ENCODE measurements at places on chromosomes 1 and 21.

- no peak for DNase-seq
Measured at GRCh38 chr1:168772428-168773060, 43.5 kb upstream of the DPT start.

GRCh38 chr1:243742819-243743218, 107.2 kb downstream of the AKT3 start:
- no peak for DNase-seq

- no peak for DNase-seq
Measured at GRCh38 chr1:117599286-117600221, 6.3 kb upstream of the TENT5C start.

DNA sequence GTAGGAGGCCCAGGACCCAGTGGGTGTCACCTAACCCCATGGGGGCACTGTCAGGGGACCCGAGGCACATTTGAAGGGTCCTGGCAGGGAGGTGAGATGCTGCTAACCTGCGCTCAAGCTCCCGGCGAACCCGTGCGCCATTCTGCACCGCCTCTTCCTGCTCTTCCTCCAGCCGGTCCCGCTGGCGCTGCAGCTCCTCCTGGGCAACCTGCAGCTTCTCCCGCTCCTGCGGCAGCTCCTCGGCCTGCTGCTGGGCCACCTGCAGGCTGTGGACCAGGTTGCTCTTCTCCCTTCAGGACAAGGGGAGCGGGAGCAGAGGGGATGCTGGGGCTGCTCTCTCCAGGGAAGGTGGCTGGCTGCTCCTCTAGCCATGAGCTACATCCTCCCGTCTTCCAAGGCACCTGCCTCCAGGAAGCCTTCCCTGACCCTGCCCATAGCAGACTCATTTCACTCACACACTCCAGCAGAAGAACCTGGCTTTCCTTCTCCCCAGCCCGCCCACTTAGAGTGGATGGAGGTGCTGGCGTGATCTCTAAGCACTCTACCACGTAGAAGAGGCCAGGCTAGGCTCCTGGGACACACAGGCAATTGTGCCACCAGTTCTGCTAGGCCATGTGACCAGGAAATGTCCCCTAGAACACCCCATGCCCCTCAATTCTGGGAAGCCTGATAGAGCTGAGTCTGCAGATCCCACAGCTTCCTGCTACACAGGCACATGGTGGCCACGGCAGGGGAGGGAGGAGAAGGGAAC, 15.2 kb upstream of the NBPF1 start:
- no peak for DNase-seq

GRCh38 chr21:31991356-31992331, 118.8 kb downstream of the HUNK start:
- DNase-seq: peak; percentile 1

DNA sequence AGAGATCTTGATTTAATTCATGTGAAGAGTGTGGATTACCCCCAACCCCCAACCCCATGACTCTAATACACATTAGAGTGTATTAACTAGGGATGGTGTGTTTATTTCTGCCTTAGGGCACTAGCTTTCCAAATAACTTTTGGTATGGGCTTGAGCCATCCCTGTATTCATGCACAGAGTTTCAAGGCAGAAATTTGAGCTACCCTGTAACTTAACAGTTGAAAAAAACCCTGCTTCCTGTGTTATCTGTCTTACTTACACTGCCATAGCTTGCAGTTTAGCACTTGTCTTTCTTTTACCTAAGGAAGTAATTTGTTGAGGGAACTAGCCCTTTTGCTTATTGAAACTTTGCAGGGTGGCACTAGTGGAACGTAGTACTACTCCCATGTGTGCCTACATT, 6.3 kb downstream of the SRSF11 start:
- no peak for DNase-seq

DNA sequence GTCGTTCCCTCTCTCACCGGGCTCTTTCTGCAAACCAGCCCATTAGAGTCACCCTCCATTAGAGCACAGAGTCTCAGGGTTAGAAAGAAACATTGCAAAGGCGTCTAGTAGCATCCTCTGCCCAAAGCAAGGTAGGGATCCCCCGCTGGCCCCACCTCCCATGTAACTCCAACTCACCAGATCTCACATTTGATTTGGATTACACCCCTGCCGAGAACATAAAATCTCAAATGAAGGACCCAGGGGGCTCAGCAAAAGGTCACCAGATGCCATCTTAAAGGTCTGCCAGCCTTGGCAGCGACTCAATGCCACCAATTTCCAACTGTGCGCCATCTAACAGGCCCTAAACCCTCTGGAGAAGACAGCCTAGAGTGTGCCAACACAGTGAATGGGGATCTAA, 14.1 kb downstream of the C1orf87 start:
- DNase-seq: no peak

GRCh38 chr1:94280541-94280940, 43.2 kb upstream of the ARHGAP29 start:
- no peak for DNase-seq

- no peak for DNase-seq
Measured at GRCh38 chr21:32889596-32889995, 118.0 kb upstream of the PAXBP1 start.

GRCh38 chr1:35564884-35565741, 7.5 kb downstream of the NCDN start:
- DNase-seq: no peak

DNA sequence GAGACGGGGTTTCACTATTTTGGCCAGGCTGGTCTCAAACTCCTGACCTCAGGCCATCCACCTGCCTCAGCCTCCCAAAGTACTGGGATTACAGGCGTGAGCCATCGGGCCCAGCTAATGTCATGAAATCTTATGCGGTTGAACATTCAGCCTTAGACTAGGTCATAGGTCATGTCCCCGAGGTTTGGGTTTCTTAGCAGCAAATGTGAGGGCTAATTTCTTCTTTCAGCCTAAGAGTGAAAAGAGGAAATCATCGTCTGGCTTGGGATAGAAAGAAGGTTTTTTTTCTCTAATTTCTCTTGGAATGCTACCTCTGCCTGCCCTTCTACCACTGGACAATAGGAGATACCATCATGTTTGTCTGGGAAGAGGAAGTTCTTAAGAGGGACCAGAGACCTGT, 18.0 kb upstream of the PIK3CD start:
- DNase-seq: no peak

GRCh38 chr1:181676269-181676668, 193.0 kb downstream of the CACNA1E start:
- DNase-seq: peak; percentile 47

- DNase-seq: no peak
Measured at GRCh38 chr1:56153276-56153675, 426.1 kb downstream of the PLPP3 start.

DNA sequence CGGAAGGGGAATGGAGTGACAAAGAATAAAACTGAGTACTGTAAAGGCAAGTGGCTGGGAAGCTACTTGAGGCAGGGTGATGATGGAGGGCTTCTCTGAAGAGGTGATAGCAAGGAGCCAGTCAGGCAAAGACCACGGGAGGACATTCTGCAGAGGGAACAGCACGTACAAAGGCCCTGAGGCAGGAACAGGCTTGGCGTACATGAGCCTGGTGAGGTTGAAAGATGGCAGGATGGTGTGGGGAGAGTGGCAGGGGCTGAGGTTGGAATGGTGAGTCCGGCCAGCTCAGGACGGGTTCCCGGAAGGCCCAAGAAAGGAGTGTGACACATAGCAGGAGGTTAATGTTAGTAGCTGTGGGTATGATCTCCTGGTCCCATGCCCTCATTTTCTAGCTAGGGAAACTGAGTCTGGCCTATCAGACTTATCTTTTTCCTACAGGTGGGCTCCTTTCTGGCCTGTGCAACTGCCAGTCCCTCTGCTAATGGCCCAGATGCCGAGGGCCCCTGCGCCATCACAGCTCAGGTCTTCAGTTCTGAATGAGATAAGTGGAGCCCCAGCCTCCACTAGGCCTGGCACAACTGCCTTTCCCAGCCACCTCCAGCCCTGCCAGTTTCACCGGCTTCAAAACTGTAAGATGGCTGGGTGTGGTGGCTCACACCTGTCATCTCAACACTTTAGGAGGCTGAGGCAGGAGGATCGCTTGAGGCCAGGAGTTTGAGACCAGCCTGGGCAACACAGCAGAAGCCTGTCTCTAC, 87.0 kb downstream of the VWA5B1 start:
- DNase-seq: no peak

DNA sequence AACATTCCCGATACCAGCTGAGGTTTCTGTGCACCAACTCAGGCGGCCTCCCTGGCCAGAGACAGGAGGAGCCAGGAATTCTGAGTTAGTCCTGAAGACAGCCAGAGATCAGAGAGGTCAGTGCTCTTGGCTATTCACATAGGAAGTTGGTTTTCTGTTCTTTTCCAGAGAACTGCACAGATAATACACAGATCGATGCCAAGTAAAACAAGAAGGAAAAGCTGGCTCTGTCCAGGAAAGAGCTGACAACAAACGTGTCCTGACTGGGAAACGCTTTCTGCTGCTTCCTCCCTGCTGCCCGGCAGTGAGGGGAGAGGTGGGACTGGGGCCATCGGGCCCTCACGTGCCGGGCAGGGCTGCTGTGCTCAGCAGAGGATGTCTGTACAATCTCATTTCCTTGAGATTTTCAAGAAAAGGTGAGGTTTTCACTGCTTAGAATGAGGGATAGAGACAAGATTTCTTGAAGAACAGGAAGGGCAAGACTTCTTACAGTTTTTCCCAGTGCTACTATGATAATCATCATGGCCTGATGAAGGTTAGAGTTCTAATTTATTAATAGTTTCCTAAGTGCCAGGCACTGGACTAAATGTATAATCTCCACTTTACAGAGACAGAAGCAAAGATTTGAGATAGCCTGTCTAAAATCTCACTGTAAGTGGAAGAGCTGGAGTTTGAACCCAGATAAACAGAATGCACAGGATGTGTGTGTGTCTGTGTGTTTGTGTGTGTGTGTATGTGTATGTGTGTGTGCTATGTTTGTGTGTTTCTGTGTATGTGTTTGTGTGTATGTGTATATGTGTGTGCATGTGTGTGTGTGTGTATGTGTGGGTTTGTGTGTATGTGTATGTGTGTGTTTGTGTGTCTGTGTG, 211.0 kb upstream of the RAB4A start:
- DNase-seq: no peak

- no peak for DNase-seq
Measured at GRCh38 chr1:221765527-221765926, 23.6 kb upstream of the DUSP10 start.

DNA sequence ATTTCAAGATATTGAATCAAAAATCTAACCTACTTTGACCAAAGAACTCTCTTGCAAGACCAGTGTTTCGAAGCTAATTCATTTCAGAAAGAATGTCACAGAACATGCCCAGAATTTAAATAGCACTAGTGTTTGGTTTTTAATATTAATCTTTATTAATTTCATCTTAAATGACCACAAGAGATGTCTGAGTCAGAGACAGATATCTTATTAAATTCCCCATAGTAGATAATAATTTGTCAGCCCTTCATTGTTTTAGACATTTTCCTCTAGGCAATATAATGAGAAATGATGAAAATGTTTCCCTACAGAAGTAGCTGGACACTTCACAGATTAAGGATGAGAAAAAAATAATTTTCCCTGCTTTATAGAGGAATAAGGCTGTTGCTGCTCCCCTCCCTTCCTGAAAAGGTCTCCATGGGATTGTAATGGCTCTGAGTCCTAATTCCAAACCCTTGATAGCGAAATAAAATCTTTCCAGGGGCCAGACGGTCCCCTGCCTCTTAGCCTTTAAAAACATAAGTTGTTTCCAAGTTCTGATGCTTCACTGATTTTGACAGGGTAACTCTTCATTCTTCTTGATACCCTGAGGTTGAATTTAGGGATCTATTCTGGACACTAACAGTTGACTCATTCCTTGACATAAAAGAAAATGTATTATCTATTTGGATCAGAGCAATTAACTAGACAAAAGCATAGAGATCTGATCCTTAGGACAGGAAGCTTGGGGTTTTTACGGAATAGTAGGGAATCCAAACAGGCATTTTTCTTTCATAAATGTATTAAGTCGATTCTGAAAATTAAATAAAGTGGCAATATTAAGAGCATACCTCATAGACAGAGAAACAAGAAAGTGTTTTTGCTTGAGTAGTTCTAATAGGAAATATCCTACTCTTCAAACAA, 820.8 kb downstream of the BRINP3 start:
- no peak for DNase-seq

GRCh38 chr1:90074970-90075391, 80.1 kb downstream of the ZNF326 start:
- no peak for DNase-seq

GRCh38 chr21:25328736-25329135, 278.5 kb downstream of the MRPL39 start:
- no peak for DNase-seq

- no peak for DNase-seq
Measured at GRCh38 chr21:38434913-38435533, 63.3 kb downstream of the ERG start.

- DNase-seq: peak; percentile 22
Measured at GRCh38 chr1:226569879-226570547, 21.4 kb downstream of the STUM start.

GRCh38 chr1:92186081-92186480, 31.6 kb upstream of the C1orf146 start:
- DNase-seq: no peak

- no peak for DNase-seq
Measured at GRCh38 chr1:219788091-219788490, 140.3 kb downstream of the SLC30A10 start.

- peak; percentile 22 for DNase-seq
Measured at GRCh38 chr1:41504114-41505035, 19.9 kb upstream of the EDN2 start.

DNA sequence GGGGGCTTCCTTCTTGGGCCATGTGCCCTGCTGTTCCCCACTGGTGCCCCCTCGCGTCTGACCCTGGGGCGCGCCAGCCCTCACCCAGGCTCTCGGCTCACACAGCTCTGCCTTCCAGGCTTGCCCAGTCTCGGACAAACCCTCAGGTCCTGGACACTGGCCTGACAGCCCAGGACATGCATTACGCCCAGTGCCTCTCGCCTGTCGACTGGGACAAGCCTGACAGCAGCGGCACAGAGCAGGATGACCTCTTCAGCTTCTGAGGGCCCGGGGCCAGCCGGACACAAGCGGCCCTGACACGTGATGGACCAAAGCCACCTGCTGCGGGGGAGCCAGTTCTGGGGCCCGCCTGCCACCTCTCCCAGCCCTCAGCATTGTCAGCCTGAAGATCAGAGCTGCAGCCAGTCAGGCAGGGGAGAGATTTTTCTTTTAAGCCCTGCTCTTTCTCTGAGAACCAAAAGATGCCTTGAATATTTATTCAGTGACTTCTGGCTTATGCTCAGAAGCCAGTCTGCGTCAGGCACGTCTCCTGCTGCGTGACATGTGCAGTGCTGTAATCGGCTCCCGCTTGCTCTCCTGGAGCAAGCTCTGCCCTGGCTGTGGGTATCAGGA, 23.4 kb downstream of the LDLRAP1 start:
- no peak for DNase-seq

DNA sequence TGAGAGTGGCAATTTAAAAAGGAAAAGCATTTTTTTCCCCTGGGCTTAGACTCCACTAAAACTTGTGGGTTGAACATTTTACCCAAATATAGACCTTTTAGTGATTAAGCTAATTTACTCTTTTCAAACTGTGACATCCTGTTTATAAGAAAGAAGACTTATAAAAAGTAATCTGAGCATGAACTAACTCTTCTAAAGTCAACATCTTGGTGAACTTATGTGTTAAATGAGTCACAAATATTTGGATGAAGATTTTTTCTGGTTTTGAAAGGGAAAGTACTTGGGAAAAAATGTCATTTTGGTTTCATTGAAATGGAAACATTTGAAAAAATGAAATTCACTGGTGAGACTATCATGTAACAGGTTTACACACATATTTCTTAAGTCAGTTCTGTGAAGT, 109.8 kb downstream of the KCNK2 start:
- no peak for DNase-seq

GRCh38 chr1:30754684-30755171, 2.8 kb downstream of the LAPTM5 start:
- DNase-seq: no peak
